PC-9 (cell line): ENCODE measurements at places on chromosomes 6 and 20. TPM values are rescaled to one million over a fixed set of nuclear protein-coding genes. Genes with fewer than 3 reads are reported as not detected.

DNA sequence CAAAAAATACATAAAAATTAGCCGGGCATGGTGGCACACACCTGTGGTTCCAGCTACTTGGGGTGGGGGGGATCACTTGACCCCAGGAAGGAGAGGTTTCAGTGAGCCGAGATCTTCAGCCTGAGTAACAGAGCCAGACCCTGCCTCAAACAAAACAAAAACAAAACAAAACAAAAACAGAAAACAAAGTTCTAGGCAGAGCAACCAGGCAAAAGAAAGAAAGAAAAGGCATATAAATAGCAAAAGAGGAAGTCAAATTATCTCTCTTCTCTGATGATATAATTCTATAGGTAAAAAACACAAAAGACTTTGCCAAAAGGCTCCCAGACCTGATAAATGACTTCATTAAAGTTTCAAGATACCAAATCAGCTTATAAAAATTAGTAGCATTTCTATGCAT, 446.9 kb downstream of the HAO1 start:
- DNase-seq = no peak

DNA sequence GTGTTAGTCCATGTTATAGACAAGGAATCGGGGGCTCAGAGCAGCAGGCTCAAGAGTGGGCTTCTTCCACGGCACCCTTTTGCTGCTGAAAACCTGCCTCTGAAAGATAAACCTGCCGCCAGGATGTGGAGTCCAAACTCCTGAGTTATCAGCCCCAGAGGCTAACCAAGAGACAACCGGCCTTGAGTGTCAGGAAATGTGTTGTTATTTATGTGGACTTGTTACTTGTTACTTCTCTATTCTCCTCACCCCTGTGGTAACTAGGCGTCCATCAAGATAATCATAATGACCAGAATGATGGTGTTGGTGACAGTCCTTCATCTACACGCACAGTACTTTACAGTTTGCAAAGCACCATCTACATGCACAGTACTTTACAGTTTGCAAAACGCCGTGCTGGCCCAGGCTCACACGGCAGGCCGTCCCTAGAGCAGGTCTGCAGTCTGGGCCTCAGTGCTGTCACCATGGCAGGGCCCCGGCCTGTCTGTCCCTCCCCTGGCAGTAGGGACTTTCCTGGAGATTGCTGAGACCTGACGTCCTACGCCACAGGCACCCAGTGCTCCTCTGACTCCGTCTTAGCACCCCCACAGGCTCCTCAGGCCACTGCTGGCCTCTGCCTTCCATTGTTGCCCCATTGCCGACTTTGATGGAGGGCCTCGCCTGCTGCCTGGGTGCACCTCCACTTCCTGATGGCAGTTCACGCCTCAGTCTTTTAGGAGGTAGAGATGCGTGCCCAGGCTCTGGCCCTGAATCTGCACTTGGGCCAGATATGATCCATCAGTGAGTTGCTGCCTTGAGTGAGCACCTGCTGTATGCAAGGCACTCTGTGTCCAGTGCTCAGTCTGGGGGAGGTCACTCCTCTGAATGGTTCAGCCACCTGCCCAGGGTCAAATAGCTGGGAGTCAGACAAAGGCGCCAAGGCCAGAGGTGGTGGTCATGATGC, 9.1 kb upstream of the BPIFB4 start:
- DNase-seq = no peak

GRCh38 chr20:6473197-6473596, 294.3 kb upstream of the BMP2 start:
- DNase-seq = peak; percentile 42

DNA sequence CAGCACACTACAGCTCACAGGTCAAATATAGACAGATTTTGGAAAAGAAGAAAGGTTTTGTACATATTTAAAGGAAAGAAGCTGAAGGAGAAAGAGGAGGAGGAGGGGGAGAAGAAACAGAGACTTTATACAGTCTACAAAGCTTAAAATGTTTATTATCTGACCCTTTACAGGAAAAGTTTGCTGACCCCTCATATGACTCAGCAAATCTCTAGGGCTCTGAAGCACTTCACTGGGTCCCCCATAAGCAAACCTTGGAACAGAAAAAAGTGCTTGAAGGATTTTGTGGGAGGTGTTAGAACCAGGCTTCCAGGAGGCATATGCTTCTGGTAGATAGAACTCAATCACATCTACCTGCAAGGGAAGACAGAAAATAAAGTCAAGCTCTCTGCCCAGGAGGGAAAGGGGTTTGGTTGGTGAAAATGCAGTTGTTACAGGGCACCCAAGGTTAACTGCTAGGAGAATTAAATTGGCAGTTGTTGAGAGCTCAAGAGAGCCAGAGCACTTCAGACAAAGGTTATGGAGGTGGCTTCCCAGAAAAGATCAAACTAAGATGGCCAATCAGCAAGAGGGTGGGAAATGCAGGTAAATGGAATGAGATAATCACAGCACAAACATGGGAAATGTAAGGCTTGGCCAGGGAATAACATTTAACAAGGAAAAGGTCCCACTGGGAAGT, 207.4 kb upstream of the SGK1 start:
- DNase-seq = no peak

DNA sequence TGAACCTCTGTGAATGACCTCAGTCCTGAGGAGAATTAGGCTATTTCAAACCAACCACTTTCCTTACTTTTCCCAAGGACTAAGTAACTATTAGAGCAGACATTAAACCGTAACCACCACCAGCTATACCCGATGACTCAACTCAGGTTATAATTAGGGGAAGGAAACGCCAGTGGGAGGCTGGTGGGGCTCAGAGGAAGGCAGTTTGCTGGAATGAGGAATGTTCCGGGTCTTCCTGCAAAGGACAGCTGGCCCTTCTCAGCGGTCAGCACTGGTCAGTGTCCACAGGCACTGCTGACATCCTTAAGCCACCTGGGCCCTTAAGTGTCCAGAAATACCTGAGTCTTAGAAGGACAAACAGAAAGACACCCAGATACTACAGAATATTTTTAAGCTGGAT, 515.2 kb downstream of the MAFB start:
- DNase-seq = no peak

- DNase-seq = peak; percentile 6
Observed at GRCh38 chr6:161922631-161923119, 648.8 kb upstream of the AGPAT4 start.

GRCh38 chr6:161732594-161732993, 458.7 kb upstream of the AGPAT4 start:
- DNase-seq = no peak

- peak; percentile 75 for DNase-seq
Observed at GRCh38 chr6:90184334-90185298, 112.0 kb downstream of the BACH2 start.

DNA sequence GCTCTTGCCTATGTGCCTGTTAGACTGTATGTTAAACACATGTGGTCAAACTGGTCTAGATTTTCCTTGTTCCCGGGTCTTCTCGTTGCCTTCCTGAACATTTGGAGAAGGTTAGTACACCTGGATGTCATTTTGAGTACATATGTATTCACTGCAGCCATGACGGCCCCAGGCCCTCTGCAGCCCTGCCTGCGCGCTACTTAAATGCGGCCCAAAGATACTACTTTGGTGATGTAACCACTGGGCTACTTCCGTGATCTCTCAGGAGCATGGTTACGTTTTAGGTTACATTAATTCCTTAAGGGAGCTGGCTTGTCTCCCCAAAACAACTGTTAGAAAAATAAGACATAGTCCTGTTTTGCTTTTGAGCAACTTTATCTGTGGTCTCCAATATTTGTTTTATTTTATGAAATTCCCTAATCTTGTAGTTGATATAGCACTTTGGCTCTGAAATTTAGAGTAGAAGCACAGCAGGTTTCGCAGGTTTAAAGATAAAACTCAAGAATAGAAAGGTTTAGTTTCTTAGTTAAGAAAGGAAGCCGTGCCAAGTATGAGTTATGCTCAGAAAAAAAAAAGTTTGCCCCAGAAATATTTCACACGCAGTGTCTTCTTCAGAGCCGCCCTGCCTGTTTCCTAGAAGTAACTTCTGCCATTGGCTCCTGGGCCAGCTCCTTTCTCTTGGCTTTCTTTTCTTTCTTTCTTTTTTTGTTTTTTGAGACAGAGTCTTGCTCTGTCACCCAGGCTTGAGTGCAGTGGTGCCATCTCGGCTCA, 38.1 kb downstream of the TIAM2 start:
- DNase-seq = no peak

GRCh38 chr6:144725736-144726522, 440.8 kb downstream of the UTRN start:
- DNase-seq = no peak

KHDC1L gene
- total RNA-seq = 1.1 TPM in 1 of 2 replicates, not detected in the other

GJA1 gene
- total RNA-seq = 0.20 TPM in 1 of 2 replicates, not detected in the other

HDGFL1 gene
- total RNA-seq = not detected in 2 replicates

OVOL2 gene
- total RNA-seq = 15.3 and 20.7 TPM in 2 replicates

HLA-DOA gene
- not detected in 2 replicates for total RNA-seq

HLA-DQA2 gene
- not detected in 2 replicates for total RNA-seq

PTGIS gene
- total RNA-seq = 26.9 and 30.3 TPM in 2 replicates

SYNDIG1 gene
- total RNA-seq = 0.17 and 0.35 TPM in 2 replicates

PLA2G7 gene
- total RNA-seq = 0.68 and 0.98 TPM in 2 replicates

NFATC2 gene
- 6.3 and 6.8 TPM in 2 replicates for total RNA-seq
